ENCODE measurements at places on chromosomes 3 and 15.

DNA sequence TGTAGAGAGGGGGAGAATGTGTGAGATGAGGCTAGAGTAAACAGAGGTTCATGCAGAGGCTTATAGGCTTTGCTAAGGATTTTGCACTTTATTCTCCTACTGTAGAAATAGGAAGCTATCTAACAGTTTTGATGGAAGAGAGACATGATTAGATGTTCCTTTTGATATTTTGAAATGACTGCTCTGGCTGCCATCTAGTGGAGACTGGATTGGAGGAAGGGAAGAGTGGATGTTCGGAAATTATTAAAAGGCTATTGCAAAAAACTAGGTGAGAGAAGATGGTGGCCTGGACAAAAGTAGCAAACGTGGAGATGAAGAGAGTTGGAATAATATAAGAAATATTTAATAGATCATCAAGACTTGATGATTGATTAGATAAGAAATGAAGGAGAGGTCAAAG, 42.2 kb downstream of the SYN2 start:
- H3K4me3 ChIP-seq, result no peak overlapping the region
- H3K27me3 ChIP-seq, result no peaks in the 10 kb centered on the region
- no peak for DNase-seq

DNA sequence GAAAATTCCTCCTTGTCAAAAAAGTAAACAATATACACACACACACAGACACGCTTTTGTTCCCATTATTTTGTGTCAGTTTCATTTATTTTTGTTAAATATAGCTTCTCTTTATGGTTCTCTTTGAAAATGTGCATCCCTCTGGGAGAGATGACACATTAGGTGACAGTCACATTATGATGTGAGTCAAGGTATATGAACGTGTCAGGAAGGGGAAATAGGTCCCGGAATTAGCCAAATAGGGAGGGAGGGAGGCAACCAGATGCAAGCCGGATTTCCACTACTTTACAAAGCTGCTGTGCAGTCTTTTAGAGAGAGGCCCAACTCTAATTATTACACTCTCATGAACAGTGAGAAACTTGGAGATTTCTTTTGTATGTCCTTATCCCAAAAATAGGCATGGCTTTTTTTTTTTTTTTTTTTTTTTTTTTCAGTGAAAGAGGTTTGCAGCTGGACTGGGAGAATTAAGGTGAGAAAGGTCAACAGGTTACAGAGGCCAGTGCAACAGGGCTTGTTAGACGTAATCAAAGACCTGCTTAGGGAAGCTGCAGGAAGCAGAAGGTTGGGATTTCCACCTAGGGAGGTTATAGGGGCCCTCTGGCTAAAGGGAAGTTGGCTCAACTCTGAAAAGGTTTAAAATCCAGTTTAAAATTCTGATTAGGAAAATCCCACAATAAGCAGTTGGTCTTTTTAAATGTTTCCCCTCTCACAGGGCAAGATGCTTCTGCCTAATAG, 240.5 kb upstream of the UBE2E1 start:
- H3K36me3 ChIP-seq, result no peaks in the 10 kb centered on the region
- no peaks in the 10 kb centered on the region for H3K27me3 ChIP-seq
- no peak overlapping the region for H3K4me3 ChIP-seq
- DNase-seq, result no peak

DNA sequence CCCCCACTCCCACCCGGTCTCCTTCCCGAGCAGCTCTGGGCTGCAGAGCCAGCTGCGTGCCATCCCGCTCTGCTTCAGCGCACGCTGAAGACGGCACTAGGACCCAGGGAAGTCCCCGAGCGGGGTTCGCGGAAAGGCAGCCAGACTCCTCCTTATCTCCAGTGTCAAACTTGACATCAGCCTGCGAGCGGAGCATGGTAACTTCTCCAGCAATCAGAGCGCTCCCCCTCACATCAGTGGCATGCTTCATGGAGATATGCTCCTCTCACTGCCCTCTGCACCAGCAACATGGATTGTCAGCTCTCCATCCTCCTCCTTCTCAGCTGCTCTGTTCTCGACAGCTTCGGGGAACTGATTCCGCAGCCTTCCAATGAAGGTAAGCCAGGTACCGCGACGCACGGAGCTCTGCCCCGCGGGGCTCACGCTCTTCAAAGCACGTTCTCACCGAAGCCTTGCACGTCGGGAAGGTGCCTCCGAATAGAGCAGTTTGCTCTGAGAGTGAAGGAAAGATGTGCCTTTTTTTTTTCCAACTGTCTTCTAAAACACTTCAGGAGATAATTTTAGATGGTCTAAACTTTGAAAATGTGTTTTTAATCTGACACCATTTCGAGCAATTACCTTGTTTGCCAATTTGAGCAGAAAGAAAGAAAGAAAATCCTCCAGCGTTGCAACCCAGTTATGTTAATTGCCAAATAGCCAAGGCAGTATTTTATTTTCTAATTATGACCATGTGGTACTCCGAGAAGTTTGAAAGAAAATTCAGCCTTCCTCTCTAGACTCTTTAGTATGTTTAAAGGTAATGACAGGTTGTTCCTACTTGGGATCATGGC, at the start of gene EPHA3:
Gene EPHA3, plus strand, starts transcription at position 161 of the 830 bp plus-strand sequence. Its CDS starts 128 bp downstream, at position 289.
- H3K36me3 ChIP-seq, result no peaks in the 10 kb centered on the region
- no peak within 1 kb of the TSS for H3K27ac ChIP-seq
- DNase-seq, result peak; percentile 24
- H3K4me1 ChIP-seq, result no peaks in the 10 kb centered on the region
- no peaks in the 10 kb centered on the region for H3K27me3 ChIP-seq

DNA sequence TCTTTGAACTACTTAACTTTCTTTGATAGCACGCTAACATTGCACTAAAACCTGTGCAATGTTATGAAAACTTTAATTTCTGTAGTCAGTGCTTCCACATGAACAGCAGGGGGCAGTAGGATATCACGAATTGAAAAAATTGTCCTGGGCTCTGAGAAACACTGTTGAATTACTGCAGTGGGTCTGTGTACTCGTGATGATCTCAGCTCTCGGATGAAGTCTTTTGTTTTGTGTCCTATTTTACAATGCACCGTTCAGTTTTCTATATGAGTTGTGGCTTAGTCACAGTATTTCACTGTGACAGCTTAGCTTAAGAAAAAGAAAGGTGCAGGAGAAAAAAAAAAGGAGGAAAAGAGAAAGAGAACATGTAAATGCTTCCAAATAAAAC, 141.3 kb upstream of the CCDC54 start:
- DNase-seq, result peak; percentile 42
- H3K36me3 ChIP-seq, result no peaks in the 10 kb centered on the region
- H3K4me3 ChIP-seq, result peak overlapping the region; percentile 24

DNA sequence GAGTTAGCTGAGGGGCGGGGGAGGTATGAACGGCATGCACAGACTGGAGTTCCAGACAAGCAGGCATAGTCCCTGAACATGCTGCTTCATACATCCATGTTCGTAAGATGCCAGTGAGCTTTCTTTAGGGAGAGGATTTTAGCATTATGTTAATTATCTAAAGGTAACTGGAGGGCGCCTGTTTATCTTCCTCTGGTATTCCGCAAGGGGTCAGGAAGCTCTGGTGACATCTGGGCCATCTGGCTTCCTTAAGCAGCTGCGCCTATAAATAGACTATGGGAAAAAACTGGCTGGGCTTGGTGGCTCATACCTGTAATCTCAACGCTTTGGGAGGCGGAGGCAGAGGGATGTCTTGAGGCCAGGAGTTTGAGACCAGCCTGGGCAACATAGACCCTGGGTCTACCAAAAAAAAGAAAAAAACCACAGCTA, 1.5 kb upstream of the FBXO22 start:
- no peak overlapping the region for H3K27ac ChIP-seq
- H3K36me3 ChIP-seq, result peaks cover 3% of the 10 kb centered on the region
- H3K4me3 ChIP-seq, result no peak overlapping the region

DNA sequence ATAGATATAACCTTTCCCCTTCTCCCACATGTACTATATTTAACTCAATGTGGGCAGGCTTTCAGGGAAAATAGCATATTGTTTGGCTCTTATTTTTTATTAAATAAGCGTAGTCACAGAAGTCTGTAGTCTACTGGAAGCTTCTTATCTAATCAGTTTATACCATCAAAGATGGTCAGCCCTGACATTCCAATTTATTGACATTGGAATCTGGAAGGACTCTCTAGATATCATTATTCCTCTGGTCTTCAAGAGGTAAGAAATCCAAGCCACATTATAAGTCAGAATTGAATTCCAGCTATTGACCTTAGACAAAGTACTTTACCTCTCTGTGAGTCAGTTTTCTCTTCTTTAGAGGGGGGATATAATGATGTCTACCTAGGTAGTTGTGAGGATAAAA, 38.5 kb upstream of the SCAANT1 start:
- H3K4me1 ChIP-seq, result peaks cover 19% of the 10 kb centered on the region
- no peak overlapping the region for H3K4me3 ChIP-seq
- no peaks in the 10 kb centered on the region for H3K27me3 ChIP-seq
- H3K27ac ChIP-seq, result no peak overlapping the region
- H3K36me3 ChIP-seq, result peaks cover 8% of the 10 kb centered on the region

GRCh38 chr3:116230431-116231020, 214.8 kb downstream of the LSAMP start:
- H3K4me3 ChIP-seq, result no peak overlapping the region
- H3K36me3 ChIP-seq, result no peaks in the 10 kb centered on the region
- H3K4me1 ChIP-seq, result no peaks in the 10 kb centered on the region
- H3K27ac ChIP-seq, result no peak overlapping the region
- H3K27me3 ChIP-seq, result no peaks in the 10 kb centered on the region

GRCh38 chr3:176401211-176401610, 796.1 kb downstream of the TBL1XR1 start:
- no peak overlapping the region for H3K27ac ChIP-seq
- no peaks in the 10 kb centered on the region for H3K36me3 ChIP-seq
- H3K27me3 ChIP-seq, result no peaks in the 10 kb centered on the region
- no peak overlapping the region for H3K4me3 ChIP-seq

All from thymus (tissue), 14 donors.